ENCODE measurements at places on chromosomes 5 and 9. TPM values are rescaled to one million over a fixed set of nuclear protein-coding genes. Genes with fewer than 3 reads are reported as not detected.

- no peaks in the 10 kb centered on the region for H3K4me1 ChIP-seq
- H3K4me3 ChIP-seq, result no peak overlapping the region
- no peak overlapping the region for H3K27ac ChIP-seq
- H3K36me3 ChIP-seq, result no peaks in the 10 kb centered on the region
Observed at GRCh38 chr5:131496400-131496713, 138.7 kb downstream of the RAPGEF6 start.

DNA sequence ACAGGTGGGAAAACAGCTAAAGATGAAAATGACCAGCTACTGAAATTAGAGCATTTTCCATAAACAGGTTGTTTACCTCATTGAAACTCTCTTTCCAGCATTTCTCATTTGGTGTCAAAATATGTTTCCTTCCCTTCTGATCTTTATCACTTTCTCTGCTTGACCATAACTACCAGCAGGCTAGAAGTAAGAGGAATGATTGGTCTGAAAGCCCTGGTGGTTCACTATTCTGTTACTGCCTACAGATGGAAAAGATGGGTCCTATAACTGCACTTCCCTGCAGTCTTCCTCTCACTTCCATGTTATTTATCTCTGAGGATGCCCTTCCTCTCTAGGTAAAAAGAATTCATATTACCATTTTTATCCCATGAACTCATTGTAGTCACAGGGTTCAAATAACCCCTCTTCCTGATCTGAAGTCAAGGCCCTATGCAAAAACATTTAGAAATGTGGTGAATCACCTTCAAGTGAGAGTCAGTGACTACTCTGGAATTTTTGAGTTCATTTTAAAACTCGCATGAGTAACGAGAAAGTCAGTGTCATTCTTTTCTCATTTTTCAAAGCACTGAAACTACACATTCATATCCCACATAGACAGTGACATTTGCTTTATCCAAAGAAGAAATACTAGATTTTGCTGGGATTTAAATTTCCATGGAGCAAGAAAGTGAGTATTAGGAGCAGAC is 51.7 kb downstream of the ZNF474 start:
- DNase-seq, result no peak
- H3K36me3 ChIP-seq, result no peaks in the 10 kb centered on the region
- H3K27me3 ChIP-seq, result no peaks in the 10 kb centered on the region
- H3K4me1 ChIP-seq, result peaks cover 19% of the 10 kb centered on the region

DNA sequence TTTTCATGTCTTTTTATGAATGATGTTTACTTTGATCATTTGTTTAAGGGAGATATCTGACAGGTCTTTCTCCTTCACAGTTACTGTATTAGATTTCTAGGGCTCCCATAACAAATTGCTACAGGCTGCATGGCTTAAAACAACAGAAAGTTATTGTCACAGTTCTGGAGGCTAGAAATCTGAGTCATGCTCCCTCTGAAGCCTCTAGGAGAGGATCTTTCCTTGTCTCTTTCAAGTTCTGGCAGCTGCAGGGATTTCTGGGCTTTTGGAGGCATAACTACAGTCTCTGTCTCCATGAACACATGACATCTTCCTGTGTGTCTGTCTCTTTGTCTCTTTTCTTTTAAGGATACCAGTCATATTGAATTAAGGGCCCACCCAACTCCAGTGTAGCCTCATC is 557.3 kb upstream of the SEMA6A start:
- H3K27ac ChIP-seq, result no peak overlapping the region
- no peaks in the 10 kb centered on the region for H3K4me1 ChIP-seq
- no peaks in the 10 kb centered on the region for H3K27me3 ChIP-seq
- DNase-seq, result no peak

- no peaks in the 10 kb centered on the region for H3K36me3 ChIP-seq
- peaks cover 4% of the 10 kb centered on the region for H3K4me1 ChIP-seq
- H3K27ac ChIP-seq, result no peak overlapping the region
- no peak for DNase-seq
- H3K4me3 ChIP-seq, result no peak overlapping the region
- H3K27me3 ChIP-seq, result no peaks in the 10 kb centered on the region
Observed at GRCh38 chr5:87121304-87122150, 146.2 kb upstream of the RASA1 start.

GRCh38 chr9:129716091-129716490 is 36.8 kb downstream of the PTGES start:
- no peaks in the 10 kb centered on the region for H3K36me3 ChIP-seq
- no peak overlapping the region for H3K4me3 ChIP-seq
- H3K27ac ChIP-seq, result no peak overlapping the region
- H3K4me1 ChIP-seq, result peaks cover 8% of the 10 kb centered on the region
- no peaks in the 10 kb centered on the region for H3K27me3 ChIP-seq

- no peaks in the 10 kb centered on the region for H3K36me3 ChIP-seq
- DNase-seq, result no peak
- H3K27ac ChIP-seq, result no peak overlapping the region
- H3K4me1 ChIP-seq, result no peaks in the 10 kb centered on the region
Observed at GRCh38 chr5:107468276-107468675, 202.5 kb downstream of the EFNA5 start.

GRCh38 chr9:113247640-113248039 is 26.3 kb downstream of the SLC31A1 start:
- DNase-seq, result no peak
- H3K27me3 ChIP-seq, result no peaks in the 10 kb centered on the region
- H3K4me1 ChIP-seq, result no peaks in the 10 kb centered on the region
- H3K36me3 ChIP-seq, result no peaks in the 10 kb centered on the region
- no peak overlapping the region for H3K4me3 ChIP-seq

DNA sequence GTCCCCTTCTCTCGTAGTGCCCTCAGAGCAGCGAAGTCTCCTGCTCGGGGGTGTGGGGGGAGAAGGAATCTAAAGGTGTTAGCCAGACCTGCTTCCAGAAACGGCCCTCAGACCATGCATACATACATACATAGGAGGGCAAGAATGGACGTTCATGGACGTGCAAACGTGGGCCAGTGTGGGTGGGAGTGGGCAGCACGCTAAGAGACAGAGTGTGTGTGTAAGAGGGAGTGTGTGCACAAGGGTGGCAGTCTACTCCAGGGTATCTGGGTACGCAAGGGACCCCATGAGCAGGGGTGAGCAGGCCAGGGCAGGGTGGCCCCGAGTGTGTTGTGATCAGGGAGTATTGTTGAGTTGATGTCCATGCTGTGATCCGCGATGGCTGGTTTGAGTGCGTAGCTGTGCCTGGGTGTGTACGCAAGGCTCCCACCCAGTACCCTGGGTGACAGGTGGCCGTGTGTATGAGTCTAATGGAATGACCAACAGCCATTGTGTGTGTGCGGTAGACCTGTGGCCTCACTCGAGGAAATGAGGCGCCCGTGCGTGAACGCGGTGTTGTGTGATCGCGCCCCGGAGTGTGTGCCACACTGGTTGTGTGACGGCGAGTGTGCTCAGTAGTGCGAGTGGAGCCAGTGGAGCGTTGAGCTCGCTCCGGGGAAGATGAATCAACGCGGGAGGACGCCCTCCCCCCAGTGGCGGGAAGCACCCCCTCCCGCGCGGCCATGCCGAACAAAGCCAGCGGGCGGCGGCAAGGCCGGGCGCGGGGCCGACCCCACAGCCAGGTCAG is 826 bp downstream of the GPRIN1 start:
- no peak overlapping the region for H3K27ac ChIP-seq
- peak overlapping the region; percentile 55 for H3K4me3 ChIP-seq
- H3K27me3 ChIP-seq, result no peaks in the 10 kb centered on the region
- H3K36me3 ChIP-seq, result no peaks in the 10 kb centered on the region
- DNase-seq, result no peak
- peaks cover 4% of the 10 kb centered on the region for H3K4me1 ChIP-seq

DNA sequence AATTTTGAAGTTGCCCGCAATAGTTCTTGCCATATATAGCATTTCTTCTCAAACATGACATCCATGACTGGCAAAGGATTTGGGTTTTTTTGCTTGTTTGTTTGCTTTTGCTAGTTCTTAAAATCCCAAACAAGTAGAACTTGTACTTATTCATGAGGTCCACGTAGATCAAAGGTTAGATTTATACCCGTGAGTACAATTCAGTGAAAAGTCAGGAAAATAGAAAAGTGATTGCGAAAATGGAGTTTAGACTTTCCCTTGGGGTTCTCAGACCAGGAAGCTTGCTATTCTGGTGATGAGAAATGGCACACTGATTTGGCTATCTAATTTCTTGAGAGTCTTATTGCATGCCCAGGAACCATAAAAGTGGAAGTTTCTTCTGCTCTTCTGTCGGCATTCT is 304.7 kb downstream of the CTNND2 start:
- no peak overlapping the region for H3K4me3 ChIP-seq
- H3K36me3 ChIP-seq, result no peaks in the 10 kb centered on the region
- DNase-seq, result no peak
- H3K27me3 ChIP-seq, result no peaks in the 10 kb centered on the region
- H3K27ac ChIP-seq, result no peak overlapping the region

DNA sequence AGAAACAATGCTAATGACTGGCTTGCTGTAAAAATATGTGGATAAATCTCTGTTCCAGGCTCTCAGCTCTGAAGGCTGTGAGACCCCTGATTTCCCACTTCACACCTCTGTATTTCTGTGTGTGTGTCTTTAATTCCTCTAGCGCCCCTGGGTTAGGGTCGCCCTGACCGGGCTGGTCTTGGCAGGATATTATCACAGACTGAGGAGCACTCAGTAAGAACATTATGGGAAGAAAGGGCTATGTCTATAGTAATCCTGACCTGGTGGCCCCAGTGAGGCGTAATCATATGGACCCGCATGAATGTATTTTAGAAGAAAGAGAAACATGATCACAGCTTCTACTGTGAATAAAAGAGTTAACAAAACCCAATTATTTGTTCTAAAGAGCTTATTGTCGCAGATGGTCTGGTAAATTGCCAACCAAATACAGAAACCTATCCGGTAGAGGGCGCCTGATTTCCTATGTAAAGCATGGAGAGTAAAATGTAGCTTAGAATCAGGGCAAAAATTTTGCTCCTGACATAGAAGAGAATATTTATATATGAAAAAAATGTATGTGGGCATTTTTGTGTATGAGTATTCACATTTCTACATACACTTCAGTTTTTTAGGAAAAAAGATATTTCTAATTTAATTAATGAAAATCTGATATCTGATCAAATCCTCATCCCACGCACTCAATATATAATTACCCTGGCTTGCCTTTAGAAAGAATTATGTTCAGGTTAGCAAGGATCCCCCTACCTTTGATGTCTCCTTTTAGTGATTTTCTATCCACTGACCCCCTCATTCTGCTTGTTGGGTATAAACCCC is 5.8 kb upstream of the IFNA1 start:
- H3K4me1 ChIP-seq, result no peaks in the 10 kb centered on the region
- DNase-seq, result peak; percentile 47
- no peaks in the 10 kb centered on the region for H3K27me3 ChIP-seq
- no peaks in the 10 kb centered on the region for H3K36me3 ChIP-seq

DNA sequence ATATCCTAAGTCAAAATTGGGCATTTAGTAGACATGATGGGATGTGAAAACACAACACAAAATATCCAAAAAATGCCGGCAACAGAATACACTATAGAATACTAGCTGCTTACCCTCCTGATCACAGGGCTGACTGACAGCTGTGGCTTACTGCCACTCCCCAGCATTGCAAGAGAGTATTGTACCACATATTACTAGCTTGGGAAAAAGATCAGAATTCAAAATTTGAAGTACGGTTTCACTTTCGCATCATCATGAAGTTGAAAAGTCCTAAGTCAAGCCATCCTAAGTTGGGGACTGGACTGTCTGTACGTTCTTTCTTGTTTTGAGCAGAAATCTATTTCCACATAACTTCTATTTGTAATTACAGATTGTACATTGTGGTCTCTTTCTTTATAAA is 851.4 kb downstream of the MAT2B start:
- H3K36me3 ChIP-seq, result no peaks in the 10 kb centered on the region
- no peaks in the 10 kb centered on the region for H3K27me3 ChIP-seq
- H3K27ac ChIP-seq, result no peak overlapping the region
- H3K4me1 ChIP-seq, result no peaks in the 10 kb centered on the region
- no peak overlapping the region for H3K4me3 ChIP-seq

GRCh38 chr9:69649566-69650250 is 22.5 kb downstream of the APBA1 start:
- no peaks in the 10 kb centered on the region for H3K27me3 ChIP-seq
- H3K4me3 ChIP-seq, result no peak overlapping the region
- no peaks in the 10 kb centered on the region for H3K4me1 ChIP-seq
- no peak overlapping the region for H3K27ac ChIP-seq

DNA sequence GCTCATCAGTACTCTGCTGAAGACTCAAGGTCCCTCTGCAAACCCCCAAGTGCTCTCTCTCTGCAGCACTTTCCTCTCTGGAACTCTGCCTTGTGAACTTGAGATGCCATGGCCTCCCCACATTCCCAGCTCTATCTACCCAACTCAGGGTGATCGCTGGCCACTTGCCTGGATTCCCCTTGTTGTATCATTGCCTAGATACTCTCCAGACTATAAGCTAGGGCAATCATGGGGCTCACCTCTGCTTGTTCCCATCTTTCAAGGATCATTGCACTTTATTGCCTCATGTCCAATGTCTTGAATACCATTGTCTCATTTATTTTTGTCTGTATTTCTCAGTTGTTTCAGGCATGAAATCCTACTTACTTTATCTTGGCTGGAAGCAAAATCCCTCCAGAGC is 144.1 kb downstream of the PLPPR1 start:
- no peaks in the 10 kb centered on the region for H3K36me3 ChIP-seq
- DNase-seq, result no peak
- no peak overlapping the region for H3K4me3 ChIP-seq
- no peaks in the 10 kb centered on the region for H3K4me1 ChIP-seq

GRCh38 chr5:41465493-41466171 is 44.8 kb downstream of the PLCXD3 start:
- no peaks in the 10 kb centered on the region for H3K4me1 ChIP-seq
- no peaks in the 10 kb centered on the region for H3K27me3 ChIP-seq
- H3K27ac ChIP-seq, result no peak overlapping the region

DNA sequence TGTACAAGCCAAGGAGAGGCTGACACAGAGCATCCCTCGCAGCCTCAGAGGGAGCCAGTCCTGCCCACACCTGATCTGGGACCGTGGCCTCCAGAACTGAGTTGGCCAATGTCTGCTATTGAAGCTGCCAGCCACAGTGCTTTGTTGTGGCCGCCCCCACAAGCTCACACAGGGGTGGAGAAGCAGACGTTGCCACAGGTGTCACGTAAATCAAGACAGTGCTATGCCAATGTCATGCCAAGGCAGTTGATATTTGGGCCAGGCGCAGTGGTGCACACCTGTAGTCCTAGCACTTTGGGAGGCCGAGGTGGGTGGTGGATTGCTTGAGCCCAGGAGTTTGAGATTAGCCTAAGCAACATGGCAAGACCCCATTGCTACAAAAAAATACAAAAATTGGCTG is 17.3 kb upstream of the TERT start:
- no peak overlapping the region for H3K27ac ChIP-seq
- DNase-seq, result no peak
- no peaks in the 10 kb centered on the region for H3K4me1 ChIP-seq
- H3K4me3 ChIP-seq, result no peak overlapping the region

Gene PCDHGA10
- 11.7 TPM for total RNA-seq

Gene ACSL6
- 44.9 TPM for total RNA-seq

Gene WDR38
- 3.2 TPM for total RNA-seq

Gene GRK6
- total RNA-seq, result 51.8 TPM

Gene HTR1A
- total RNA-seq, result 0.24 TPM

Gene DNAH5
- 5.1 TPM for total RNA-seq

Gene CCL28
- 7.6 TPM for total RNA-seq

Gene NUDT2
- total RNA-seq, result 20.9 TPM

Gene PRDM9
- total RNA-seq, result 10.2 TPM

Gene TRPM6
- 6.7 TPM for total RNA-seq

Gene CDX1
- total RNA-seq, result 5.2 TPM

Gene PCDHA1
- total RNA-seq, result 1.7 TPM

Gene BTNL8
- 14.7 TPM for total RNA-seq
